ENCODE measurements at places on chromosomes 2 and 18.

DNA sequence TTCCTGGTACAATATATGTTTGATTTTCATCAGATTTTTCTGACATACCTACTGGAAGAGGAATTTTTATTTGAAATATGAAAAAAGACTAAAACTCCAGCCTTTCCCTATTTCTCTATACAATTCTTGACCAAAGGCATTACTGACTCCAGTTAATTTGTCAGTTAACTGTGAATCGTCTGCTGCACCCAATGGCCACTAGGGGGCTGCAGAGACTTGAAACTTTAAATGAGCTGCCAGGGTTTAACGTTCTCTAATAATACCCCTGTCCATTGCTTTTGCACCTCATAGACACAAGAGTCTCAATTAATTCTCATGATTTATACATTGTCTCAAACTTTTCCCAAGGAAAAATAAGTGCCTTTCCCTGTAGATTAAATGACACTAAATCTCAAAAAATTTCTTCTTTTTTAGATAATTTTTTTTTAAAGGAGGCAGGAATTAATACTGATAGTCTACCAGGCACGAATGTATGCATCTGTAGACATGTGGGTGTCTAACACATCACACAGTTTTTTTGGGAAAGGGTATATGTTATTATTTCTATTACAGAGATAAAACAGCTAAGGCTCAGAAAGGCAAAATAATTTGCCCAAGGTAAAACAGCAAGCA, 1.8 kb upstream of the ALK start:
- peak; percentile 6 for DNase-seq

DNA sequence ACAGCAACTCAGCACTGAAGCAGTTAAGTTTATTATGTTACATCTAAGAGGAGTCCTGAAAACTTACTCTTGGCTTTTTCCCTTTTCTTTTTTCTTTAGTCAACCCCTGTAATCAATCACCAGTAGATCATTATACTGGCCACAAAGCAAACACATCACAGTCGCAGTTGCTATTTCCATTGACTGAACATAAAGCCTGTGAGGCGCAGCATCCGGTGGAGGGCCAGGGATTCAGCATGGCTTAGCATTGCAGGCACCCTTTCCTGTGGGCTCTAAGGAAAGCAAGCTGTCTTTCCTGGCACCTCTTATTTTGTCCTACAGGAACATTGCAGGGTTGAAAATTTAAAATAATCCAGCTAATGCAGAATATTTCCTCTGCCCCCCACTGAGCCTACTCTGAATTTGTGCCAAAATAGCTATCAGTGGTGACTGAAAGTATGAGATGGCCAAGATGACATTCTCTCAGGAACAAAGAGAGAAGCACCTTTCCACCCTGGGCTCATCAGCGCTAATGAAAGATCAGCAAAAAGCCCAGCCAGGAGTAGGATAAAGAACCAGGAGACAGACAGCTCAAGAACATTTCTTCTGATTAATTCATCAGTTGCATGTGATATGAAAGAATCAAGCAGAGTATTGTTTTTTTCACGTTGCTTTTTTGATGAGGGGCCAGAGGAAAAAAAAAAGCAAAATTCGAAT, 85.3 kb upstream of the SULT1C3 start:
- DNase-seq = no peak

DNA sequence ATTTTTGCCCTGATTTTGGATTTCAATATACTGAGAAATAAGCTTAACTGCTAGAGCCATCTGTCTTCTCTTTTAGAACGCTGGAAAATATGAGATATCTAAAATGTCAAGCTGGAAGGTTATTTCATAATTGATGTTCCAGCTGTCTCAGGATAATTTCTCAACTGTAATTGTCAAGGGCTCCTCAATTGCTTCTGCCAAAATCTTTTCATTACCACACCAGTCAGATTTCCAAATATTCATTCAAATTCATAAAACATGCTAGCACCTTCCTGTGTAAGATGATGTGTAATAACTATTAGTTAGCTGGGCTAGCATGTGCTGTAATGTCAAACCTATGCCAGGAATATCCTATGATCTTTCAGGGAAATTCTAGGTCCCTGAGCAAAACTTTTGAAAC, 88.1 kb downstream of the TNFRSF11A start:
- DNase-seq = no peak

GRCh38 chr2:80530442-80531064, 226.0 kb upstream of the LRRTM1 start:
- DNase-seq = no peak

- no peak for DNase-seq
Measured at GRCh38 chr18:35096677-35097011, 55.4 kb downstream of the MAPRE2 start.

Measured in skeletal muscle cell (primary cell).